CD4-positive, alpha-beta T cell (primary cell): ENCODE measurements at places on chromosomes 16 and 17. TPM values are rescaled to one million over a fixed set of nuclear protein-coding genes. Genes with fewer than 3 reads are reported as not detected.

DNA sequence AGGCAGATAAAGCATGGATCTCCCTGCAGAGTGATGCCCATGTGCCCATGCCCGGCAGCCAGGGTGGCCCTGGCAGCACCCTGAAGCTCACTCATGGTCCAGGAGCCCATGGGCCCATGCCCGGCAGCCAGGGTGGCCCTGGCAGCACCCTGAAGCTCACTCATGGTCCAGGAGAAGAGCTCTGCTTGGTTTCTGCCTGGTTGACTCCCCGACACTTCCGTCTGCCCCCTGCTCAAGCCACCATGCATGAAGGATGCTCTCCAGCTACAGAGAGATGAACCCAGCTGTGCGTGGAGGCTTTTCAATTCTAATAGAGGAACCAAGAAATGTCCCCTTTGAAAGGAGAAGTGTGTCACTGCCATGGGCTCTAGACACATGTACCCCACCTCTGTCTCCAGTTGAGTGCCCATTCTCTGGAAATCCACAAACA lies 8.7 kb downstream of the CCL17 start:
- H3K36me3 ChIP-seq = no peaks in the 10 kb centered on the region
- no peak overlapping the region for H3K4me3 ChIP-seq
- H3K4me1 ChIP-seq = peaks cover 16% of the 10 kb centered on the region
- H3K27ac ChIP-seq = no peak overlapping the region

The PHOSPHO1 gene
- not detected for total RNA-seq

The ENPP7 gene
- total RNA-seq = not detected

The PNMT gene
- total RNA-seq = not detected

The MVD gene
- 74.2 TPM for total RNA-seq
